NCI-H1417 (cell line): ENCODE measurements at places on chromosomes 6 and 20.

- DNase-seq = no peak
These were observed 301.6 kb upstream of the ADGRB3 start for GRCh38 chr6:68333442-68333841.

- DNase-seq = no peak
These were observed 61.8 kb downstream of the EPB41L2 start for GRCh38 chr6:131001111-131001736.

- DNase-seq = no peak
These were observed 236.0 kb upstream of the STXBP5 start for GRCh38 chr6:146968041-146968760.

- no peak for DNase-seq
These were observed 42.9 kb downstream of the SF3B5 start for GRCh38 chr6:144052488-144052887.
